Bladder microvascular endothelial cell (primary cell): ENCODE measurements at places on chromosomes 2 and 18. TPM values are rescaled to one million over a fixed set of nuclear protein-coding genes. Genes with fewer than 3 reads are reported as not detected.

The EMILIN2 gene
- total RNA-seq, result 4.0 and 5.8 TPM in 2 replicates

The CTNNA2 gene
- total RNA-seq, result not detected in 2 replicates

The CFAP65 gene
- not detected in 2 replicates for total RNA-seq

The SULT1C4 gene
- total RNA-seq, result 7.6 and 82.8 TPM in 2 replicates

The ZNF385B gene
- total RNA-seq, result not detected in 2 replicates

The CNRIP1 gene
- 34.0 and 42.7 TPM in 2 replicates for total RNA-seq

The MC5R gene
- total RNA-seq, result not detected in 2 replicates

The SLC9A4 gene
- total RNA-seq, result under 0.01 TPM in 2 replicates

The POTEJ gene
- 0.16 and 0.63 TPM in 2 replicates for total RNA-seq

The ZSWIM2 gene
- total RNA-seq, result 0.13 TPM in 1 of 2 replicates, not detected in the other

The SPR gene
- total RNA-seq, result 32.9 and 43.2 TPM in 2 replicates

The TRIM54 gene
- 3.1 TPM in 1 of 2 replicates, not detected in the other for total RNA-seq

The MROH2A gene
- total RNA-seq, result not detected in 2 replicates

The LHCGR gene
- total RNA-seq, result not detected in 2 replicates
